ENCODE measurements at places on chromosomes 7 and 10. TPM values are rescaled to one million over a fixed set of nuclear protein-coding genes. Genes with fewer than 3 reads are reported as not detected.

GRCh38 chr7:79175374-79175773 lies 278.1 kb downstream of the MAGI2 start:
- H3K27ac ChIP-seq: no peak overlapping the region
- no peak for DNase-seq
- no peaks in the 10 kb centered on the region for H3K4me1 ChIP-seq
- H3K27me3 ChIP-seq: no peaks in the 10 kb centered on the region
- H3K4me3 ChIP-seq: no peak overlapping the region
- no peaks in the 10 kb centered on the region for H3K36me3 ChIP-seq

DNA sequence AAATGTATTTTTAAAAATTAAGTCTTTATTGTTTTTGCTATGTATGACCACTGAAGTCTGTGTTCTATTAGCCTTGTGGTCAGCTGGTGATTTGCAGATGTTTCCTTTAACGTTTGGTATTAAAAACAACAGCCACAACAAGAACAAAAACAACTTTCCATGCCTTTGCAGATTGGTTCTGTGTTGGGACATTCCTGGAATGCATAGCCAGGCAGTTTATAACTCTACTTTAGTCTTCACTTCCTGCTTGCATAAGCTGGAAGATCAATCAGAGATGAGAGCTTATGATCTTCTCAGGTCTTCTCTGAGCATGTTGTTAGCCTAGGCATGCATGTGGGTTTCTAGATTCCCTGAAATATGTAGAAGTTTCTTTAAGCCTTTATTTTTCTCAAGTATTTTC lies 58.9 kb upstream of the SEMA3C start:
- H3K4me1 ChIP-seq: no peaks in the 10 kb centered on the region
- H3K27ac ChIP-seq: no peak overlapping the region
- DNase-seq: no peak

GRCh38 chr10:103840740-103841070 lies 14.7 kb downstream of the SH3PXD2A start:
- no peak overlapping the region for H3K27ac ChIP-seq
- DNase-seq: no peak
- H3K4me1 ChIP-seq: no peaks in the 10 kb centered on the region
- no peaks in the 10 kb centered on the region for H3K27me3 ChIP-seq
- no peak overlapping the region for H3K4me3 ChIP-seq

- H3K27me3 ChIP-seq: no peaks in the 10 kb centered on the region
- H3K4me3 ChIP-seq: no peak overlapping the region
- no peaks in the 10 kb centered on the region for H3K4me1 ChIP-seq
- no peak overlapping the region for H3K27ac ChIP-seq
Observed at GRCh38 chr7:83796760-83797159, 147.8 kb upstream of the SEMA3E start.

ODAD2 gene
- total RNA-seq: 2.0 TPM

DNA sequence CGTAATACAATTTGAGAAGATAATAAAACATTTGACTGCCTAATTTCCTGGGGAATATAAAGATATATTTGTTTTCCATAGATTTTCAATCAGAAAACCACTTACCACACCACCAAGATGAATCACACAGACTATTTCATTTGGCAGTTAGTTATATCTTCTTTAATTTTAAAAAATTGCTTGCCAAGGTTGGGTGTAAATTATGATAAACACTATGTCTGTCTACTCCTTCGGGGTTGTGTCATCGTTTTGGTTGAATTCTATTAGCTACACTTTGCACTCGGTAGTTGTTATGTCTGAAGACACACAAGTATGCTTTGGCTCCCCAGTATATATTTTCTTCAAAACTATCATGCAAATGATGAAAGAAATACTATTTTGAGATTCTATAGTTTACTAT lies 594.8 kb upstream of the SEMA3D start:
- no peak overlapping the region for H3K4me3 ChIP-seq
- H3K4me1 ChIP-seq: no peaks in the 10 kb centered on the region
- H3K27me3 ChIP-seq: no peaks in the 10 kb centered on the region
- no peaks in the 10 kb centered on the region for H3K36me3 ChIP-seq
- no peak for DNase-seq

GRCh38 chr10:112919721-112920120 lies 30.3 kb upstream of the TCF7L2 start:
- DNase-seq: peak; percentile 75
- no peaks in the 10 kb centered on the region for H3K36me3 ChIP-seq
- peaks cover 37% of the 10 kb centered on the region for H3K4me1 ChIP-seq

GRCh38 chr7:30790356-30790755 lies 19.1 kb downstream of the MINDY4 start:
- H3K4me3 ChIP-seq: no peak overlapping the region
- no peaks in the 10 kb centered on the region for H3K4me1 ChIP-seq
- H3K27me3 ChIP-seq: no peaks in the 10 kb centered on the region
- H3K27ac ChIP-seq: no peak overlapping the region
- DNase-seq: no peak

- H3K27me3 ChIP-seq: no peaks in the 10 kb centered on the region
- no peak for DNase-seq
Observed at GRCh38 chr7:144122876-144123275, at the start of gene OR2A14. OR2A14 (plus strand) TSS chr7:144123176; CDS start chr7:144129113, 5,937 bp downstream.

- no peak overlapping the region for H3K27ac ChIP-seq
- no peaks in the 10 kb centered on the region for H3K4me1 ChIP-seq
- H3K4me3 ChIP-seq: no peak overlapping the region
- no peak for DNase-seq
- no peaks in the 10 kb centered on the region for H3K27me3 ChIP-seq
- no peaks in the 10 kb centered on the region for H3K36me3 ChIP-seq
Observed at GRCh38 chr7:124662937-124663336, 102.7 kb downstream of the GPR37 start.

- no peak overlapping the region for H3K4me3 ChIP-seq
- H3K36me3 ChIP-seq: peaks cover 30% of the 10 kb centered on the region
- H3K27ac ChIP-seq: no peak overlapping the region
- DNase-seq: no peak
Observed at GRCh38 chr10:99733366-99733765, 1.3 kb downstream of the CUTC start.

GIMAP4 gene
- total RNA-seq: not detected

GRCh38 chr7:39042670-39043069 lies 65.0 kb downstream of the POU6F2 start:
- H3K4me3 ChIP-seq: no peak overlapping the region
- H3K27me3 ChIP-seq: no peaks in the 10 kb centered on the region
- H3K4me1 ChIP-seq: no peaks in the 10 kb centered on the region
- H3K36me3 ChIP-seq: no peaks in the 10 kb centered on the region

TPK1 gene
- 1.5 TPM for total RNA-seq

WNT8B gene
- total RNA-seq: not detected

DNA sequence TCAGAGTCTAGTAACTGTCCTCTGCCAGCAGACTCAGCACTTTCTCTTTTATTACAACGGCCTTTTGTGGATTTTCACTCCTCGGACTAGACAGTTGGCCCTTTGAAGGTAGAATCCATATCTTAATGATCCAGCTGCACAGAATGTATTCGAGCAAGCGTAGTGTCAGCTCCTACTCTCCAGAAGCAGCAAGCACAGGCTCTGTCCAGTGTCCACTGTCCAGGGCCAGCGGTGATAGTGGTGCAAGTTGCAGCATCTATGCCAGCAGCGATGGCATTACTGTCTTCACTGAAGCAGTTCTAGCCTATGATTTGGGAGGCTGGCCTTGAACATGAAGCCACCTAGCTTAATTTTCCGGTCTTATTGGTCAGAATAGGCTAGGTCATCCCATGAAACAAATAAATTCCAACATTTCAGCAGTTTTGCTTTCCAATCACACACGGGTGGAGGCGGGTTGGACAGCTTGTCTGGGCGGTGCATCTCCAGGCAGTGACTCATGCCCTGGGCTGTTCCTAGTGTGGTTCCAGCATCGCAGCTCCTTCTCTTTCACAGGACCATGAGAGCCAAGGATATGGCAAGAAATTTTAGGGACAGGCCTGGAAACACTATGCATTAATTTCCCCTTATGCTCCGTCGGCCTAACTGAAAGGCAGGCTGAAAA lies 108.6 kb upstream of the KCNMA1 start:
- no peaks in the 10 kb centered on the region for H3K4me1 ChIP-seq
- H3K4me3 ChIP-seq: no peak overlapping the region
- H3K27me3 ChIP-seq: no peaks in the 10 kb centered on the region
- no peak for DNase-seq
- no peak overlapping the region for H3K27ac ChIP-seq
- H3K36me3 ChIP-seq: no peaks in the 10 kb centered on the region

HOXA7 gene
- 0.09 TPM for total RNA-seq

DNA sequence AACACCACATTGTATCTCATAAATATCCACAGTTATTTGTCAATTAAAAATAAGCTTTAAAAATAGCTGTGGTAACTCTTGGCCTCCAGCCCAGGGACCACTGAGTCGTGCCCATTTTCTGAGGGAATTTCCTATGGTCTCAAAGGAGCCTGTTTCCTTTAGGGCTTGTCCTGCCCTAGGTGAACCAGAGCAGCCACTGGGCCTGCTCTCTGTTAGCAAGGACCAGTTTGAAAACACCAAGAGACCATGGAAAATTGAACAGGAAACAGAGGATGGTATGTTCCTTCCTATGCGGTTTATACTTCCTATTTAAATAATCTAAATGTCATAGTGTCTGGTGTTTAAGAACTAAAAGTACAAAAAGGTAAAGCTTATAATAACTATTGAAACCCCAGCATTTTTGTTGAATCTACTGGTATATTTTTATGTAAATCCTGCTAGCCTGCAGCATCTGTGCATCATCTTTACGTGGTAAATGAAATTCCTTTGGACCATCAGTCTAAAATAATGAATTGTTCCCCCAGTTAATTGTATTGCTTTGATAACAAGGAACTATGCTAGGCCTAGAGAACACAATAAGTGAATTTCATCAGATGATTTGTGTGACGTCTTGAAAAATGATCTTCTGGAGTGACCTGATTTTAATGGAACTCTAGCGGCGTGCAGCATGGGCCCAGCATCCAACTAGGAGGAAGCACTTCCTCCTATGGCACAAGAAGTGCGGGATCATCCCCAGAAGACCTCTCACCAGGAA lies 333.7 kb downstream of the GFRA1 start:
- no peaks in the 10 kb centered on the region for H3K27me3 ChIP-seq
- H3K4me3 ChIP-seq: no peak overlapping the region
- H3K27ac ChIP-seq: no peak overlapping the region
- peaks cover 34% of the 10 kb centered on the region for H3K4me1 ChIP-seq

DNA sequence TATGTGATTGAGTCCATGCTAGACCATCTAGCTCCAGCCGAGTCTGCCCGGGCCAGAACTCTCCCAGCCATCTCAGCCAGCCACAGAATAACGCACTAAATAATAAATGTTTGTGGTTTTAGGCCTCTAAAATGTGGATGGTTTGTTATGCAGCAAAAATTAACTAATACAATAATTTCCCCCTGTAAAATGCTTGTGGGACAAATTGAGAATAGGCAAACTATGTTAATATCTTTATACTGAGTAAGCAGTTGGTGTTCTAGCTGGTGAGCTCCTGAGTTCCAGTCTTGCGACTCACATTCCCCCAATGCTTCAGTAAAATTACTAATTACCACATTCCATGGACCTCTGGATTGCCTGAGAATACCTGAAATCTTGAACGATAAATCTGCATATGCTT lies 316.8 kb upstream of the NFE2L3 start:
- no peaks in the 10 kb centered on the region for H3K27me3 ChIP-seq
- H3K4me1 ChIP-seq: peaks cover 46% of the 10 kb centered on the region
- DNase-seq: peak; percentile 57
- H3K27ac ChIP-seq: 0 out of 2 replicates have a peak overlapping the region, but pooled peaks have one; percentile 9
- H3K36me3 ChIP-seq: no peaks in the 10 kb centered on the region
- no peak overlapping the region for H3K4me3 ChIP-seq

DNA sequence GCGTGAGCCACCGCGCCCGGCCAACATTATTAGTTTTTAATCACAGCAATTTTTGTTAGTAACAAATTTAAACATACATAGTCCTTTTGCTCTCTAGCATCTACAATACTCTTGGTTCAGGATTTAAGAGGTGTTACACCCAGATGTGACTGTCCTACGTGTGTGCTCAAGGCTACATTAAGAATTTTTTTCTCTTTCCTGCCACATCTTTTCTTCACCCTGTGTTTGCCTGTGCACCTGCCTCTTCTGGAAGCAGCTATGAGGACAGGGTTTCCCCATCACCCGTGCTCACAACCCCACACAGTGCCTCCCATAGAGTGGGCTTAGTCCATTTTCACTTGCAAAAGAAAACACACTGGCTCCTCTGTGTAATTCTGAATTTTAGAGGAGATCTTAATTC lies 186.7 kb upstream of the KLF6 start:
- H3K4me3 ChIP-seq: no peak overlapping the region
- no peak overlapping the region for H3K27ac ChIP-seq
- no peak for DNase-seq
- H3K27me3 ChIP-seq: no peaks in the 10 kb centered on the region
- H3K4me1 ChIP-seq: peaks cover 12% of the 10 kb centered on the region

DNA sequence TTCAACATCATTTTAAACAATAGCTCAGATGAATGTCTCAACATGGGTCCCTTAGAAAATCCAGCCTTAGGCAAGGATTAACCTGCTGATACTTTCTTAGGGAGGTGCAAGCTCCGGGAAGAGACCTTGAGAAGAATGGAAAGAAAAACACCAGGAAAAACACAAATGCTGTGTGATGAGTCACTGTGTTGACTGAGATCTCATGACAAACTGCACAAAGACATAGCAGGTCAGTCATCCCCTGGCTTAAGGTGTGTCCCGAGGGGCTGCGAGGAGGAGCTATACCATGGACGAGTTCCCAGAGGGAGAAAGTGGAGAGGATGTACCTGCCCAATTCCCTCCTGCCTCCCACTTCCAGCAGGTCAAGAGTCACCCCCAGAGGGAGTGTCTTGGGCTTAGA lies 98.0 kb downstream of the TEX36 start:
- no peak overlapping the region for H3K4me3 ChIP-seq
- H3K36me3 ChIP-seq: no peaks in the 10 kb centered on the region
- H3K27ac ChIP-seq: no peak overlapping the region
- peaks cover 10% of the 10 kb centered on the region for H3K27me3 ChIP-seq

GRCh38 chr10:123429706-123430221 lies 236.4 kb upstream of the GPR26 start:
- H3K27ac ChIP-seq: no peak overlapping the region
- H3K4me3 ChIP-seq: no peak overlapping the region
- peaks cover 28% of the 10 kb centered on the region for H3K27me3 ChIP-seq
- DNase-seq: no peak
- H3K4me1 ChIP-seq: no peaks in the 10 kb centered on the region
